ENCODE measurements at places on chromosomes 7 and 10. TPM values are rescaled to one million over a fixed set of nuclear protein-coding genes. Genes with fewer than 3 reads are reported as not detected.

GRCh38 chr7:87935384-87935706, 1.3 kb downstream of the ADAM22 start:
- no peak for DNase-seq

- DNase-seq, result no peak
Observed at GRCh38 chr7:150727381-150727780, 9.8 kb upstream of the GIMAP5 start.

- DNase-seq, result no peak
Observed at GRCh38 chr10:120042705-120043104, 150.2 kb downstream of the SEC23IP start.

The EGR2 gene
- total RNA-seq, result 2.3 TPM

DNA sequence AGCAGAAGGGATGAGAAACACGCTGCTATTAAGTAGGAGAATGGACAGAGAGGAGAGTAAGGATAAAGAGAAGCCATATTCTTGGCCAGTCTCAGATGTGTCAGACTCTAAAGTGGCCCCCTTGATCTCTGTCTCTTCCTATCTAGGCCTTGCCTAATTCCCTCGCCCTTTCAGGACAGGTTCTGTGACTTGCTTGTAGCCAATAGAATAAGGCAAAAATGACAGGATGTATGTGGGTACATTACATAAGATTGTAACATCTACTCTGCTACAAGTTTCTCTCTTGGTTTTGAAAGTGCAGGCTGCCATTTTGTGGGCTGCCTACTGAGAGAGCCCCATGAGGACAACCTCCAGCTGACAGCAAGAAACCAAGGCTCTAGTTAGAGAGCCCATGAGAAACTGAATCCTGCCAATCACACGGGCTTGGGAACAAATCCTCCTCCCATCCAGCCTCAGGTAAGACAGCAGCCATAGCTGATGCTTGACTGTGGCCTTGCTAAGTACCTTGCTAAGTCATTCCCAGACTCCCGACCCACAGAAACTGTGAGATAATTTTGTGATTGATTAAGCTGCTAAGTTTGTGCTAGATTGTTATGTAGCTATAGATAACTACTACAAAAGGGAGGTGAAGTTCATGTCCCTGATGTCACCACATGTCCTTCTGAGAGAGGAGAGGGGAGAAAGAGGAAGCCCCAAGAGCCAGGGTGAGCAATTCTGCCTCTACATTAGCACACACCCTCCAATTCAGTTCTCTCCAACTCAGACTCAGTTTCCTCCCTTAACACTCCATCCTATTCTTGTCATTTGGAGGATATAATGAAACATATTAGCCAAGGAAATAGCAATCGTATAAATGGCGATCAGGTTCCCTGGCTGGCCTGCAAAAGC, 185.5 kb downstream of the SGMS1 start:
- no peak for DNase-seq

- DNase-seq, result no peak
Observed at GRCh38 chr7:147894271-147894670, 696.3 kb upstream of the C7orf33 start.

- DNase-seq, result no peak
Observed at GRCh38 chr7:4249241-4249640, 432.9 kb upstream of the FOXK1 start.

DNA sequence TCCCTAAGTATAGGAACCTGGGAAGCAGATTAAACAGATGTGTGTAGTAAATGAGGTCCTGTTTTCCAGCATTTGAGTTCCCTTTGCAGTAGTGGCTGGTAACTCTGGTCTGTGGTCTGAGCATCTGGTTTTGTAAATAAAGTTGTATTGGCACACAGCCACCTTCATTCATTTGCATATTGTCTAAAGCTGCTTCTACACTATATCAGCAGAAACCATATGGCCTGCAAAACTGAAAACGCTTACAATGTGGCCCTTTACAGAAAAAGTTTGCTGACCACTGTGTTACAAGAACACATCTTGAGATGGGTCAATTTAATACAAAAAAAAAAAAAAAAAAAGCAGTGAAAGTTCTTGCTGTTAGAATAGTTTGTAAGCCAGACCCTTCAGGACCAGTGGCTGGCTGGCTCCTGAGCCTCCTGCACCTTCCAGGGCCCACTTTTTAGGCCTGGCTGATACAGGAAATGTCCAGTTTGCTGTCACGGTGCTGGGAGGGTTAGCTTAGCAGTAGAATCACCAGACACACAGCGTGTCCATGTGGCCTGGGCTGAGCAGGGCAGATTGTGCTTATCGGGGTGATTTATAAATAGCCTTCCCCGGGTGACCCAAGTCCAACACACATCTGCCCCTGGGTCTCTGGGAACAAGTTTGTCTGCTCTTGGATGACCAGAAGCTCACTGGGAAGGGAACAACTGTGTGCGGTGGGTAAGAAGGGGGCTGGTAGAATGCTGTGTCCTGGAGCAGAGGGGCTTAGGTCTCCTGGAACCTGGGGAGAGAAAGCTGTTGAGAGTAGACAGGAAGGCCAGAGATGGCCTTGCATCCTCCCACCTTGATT, 1.4 kb downstream of the C10orf71 start:
- no peak for DNase-seq

DNA sequence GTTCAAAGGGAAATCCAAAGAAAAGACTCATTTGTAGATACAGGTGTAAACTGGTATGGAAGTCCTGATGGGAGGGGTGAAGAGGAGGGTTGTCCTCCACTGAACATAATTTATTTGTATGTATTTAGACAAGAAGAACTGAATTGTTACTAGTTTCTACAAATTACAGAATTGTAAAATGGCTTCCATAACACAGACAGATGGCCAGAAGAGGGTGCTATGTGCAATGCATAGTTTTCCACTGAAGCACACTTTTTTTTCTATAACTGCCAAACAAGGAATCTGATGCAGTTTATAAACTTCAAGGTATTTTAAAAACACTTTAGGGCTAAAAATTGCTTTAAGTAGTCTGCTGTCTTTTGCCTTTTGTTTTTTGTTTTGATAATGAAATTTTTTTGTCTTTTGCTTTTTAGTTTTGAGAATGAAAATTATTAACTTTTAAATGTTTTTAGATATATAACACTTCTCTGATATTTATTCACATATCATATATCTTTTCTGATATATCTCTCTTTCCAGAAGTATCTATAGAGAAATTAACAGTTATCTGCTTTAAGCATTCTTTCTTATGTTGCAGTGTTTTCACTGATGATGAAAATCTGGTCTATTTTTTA, 58.5 kb downstream of the PHYHIPL start:
- no peak for DNase-seq

DNA sequence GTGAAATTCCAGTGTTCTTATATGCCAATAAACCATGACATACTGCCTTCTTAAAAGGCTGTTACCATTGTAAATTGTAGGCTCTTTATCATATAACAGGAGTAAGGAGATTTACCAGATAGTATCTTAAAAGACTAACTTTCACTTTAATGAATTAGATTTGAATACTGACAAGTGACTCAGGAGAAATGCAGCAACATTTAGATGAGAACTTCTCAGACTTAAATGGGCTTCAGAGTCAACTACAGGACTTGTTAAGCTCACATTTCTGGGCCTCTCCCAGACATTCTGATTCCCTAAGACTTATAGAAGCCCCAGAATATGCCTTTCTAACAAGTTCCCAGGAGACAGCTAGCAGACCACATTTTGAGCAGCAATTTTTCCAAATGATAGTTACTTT, 466.3 kb downstream of the ARL4A start:
- no peak for DNase-seq

DNA sequence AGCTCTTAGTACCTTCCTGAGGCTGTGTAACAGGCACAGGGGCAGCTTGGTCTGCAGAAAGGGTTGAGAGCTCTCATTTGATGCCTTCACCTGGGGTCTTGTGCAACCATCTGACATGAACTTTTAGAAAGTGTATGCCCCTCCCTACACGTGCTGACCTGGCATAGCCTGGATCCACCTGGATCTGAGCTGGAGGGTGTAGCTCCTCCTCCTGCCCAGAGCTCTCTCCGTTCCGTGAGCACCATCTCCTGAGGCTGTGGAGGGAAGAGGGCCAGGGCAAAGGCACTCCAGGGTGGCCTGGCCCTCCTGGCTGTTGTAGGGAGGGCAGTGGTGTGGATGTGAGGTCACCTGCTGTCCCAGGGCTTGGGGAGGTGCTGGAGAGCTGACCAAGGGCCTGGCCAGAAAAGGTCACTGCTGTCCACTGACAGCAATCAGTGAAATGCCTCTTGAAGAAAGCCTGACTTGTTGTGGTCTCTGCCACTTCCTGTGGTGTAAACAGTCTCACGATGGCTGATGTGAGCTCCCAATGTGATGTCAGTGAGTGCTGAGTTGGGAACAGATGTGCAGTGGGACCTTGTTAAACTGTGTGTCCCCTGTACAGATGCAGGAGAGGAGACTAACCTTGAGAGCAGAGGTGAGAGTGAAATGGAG, 23.0 kb downstream of the AMZ1 start:
- no peak for DNase-seq

The NME8 gene
- not detected for total RNA-seq

DNA sequence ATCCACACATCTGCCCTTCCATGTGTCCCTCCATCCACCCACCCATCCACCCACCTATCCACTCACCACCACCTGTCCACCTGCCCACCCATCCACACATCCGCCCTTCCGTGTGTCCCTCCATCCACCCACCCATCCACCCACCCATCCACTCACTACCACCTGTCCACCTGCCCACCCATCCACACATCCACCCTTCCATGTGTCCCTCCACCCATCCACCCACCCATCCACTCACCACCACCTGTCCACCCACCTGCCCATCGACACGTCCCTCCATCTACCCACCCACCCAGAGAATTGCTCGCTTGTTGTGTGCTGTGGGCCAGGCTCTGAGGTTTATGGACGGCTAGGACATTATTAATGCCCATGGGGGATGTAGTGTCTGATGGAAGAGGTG, 500.2 kb downstream of the DNAJB6 start:
- no peak for DNase-seq

Measured in urinary bladder (tissue), 4 donors.